ENCODE measurements at places on chromosomes 5 and 9.

DNA sequence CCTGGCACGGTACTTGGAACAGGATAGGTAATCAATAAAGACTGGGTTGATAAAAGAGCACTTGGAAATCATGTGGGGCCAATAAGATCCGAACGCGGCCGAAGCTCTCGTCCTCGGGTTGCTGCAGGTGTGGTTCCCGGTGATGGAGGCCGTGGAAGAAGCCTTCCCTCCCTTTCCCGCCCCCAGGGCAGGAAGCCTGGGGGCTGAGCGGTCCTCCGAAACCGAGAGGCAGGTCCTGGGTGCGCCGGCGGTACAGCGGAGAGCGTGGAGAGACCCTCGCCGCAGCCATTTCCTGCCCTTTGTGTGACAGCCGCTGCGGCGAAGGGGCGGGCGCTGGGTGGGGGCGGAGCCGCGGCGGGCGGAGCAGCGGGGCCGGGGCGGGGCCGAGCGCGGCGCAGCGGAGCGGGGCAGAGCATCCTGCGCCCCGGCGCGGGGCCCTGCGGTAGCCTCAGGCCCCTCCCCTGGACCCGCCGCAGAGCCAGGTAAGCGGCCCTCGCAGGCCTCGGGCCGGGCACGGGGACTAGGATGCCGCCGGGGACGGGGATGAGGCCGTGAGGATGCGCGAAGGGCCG lies at the start of gene CYFIP2:
TSS of gene CYFIP2 (plus strand) at position 410 of the 572 bp plus-strand sequence. CDS start 19,239 bp downstream, outside the sequence.
- DNase-seq: peak; percentile 79

DNA sequence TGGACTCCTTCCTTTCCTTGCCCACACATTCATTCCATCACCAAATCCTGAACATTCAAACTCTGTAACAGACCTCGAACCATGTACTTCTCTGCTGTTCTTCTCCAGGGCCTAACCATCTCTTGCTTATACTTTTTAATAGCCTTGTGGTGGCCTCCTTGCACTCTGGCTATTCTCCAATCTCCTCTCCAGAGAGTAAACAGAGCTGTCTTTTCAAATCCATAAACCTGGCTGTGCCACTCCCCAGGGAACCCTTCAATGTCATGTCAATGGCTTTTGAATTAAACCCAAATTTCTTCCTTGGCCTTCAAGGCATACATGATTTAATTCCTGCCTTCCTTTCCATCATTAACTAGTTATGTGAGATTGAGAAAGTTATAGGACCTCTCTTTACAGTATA lies 277.6 kb upstream of the EFNA5 start:
- no peak for DNase-seq

- no peak for DNase-seq
Observed at GRCh38 chr5:93421468-93421867, 159.6 kb downstream of the NR2F1-AS1 start.

GRCh38 chr5:17918373-17919104 lies 284.3 kb downstream of the TAF11L14 start:
- DNase-seq: no peak

- no peak for DNase-seq
Observed at GRCh38 chr5:159053216-159053615, 46.5 kb downstream of the EBF1 start.

DNA sequence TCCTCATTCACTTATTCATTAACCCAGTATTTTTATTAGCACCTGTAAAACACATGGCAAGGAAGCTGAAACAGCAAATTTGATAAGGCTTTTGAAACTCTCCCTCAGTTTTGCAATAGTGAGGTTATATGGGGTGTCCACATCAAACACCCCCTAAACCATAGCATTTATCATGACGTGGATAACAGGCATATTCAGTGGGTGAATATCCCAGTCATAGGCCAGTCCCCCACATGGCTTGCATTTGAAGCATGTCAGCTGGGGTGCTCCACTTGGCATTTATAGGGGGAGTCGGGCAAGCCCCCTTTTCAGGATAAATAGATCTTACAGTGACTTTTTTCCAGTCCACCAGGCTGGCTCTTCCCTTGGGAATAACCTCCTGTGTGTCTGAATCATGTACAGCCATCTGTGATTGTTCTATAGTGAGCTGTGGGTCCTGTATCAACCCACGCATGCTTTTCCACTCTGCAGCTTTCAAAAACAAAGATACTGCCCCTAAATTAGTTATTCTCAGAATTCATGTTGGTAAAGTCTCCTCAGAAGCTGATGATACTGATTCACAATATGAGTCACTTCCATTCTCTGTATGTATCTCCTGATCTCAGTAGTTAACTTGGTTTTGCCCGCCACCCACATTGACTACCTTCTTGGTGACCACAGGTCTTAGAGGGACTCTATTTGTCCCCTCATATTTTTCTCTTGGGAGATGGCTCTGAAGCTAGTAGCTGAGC lies 84.4 kb upstream of the SPIN1 start:
- DNase-seq: no peak

- DNase-seq: peak; percentile 94
Observed at GRCh38 chr9:70480405-70480980, 66.0 kb upstream of the KLF9 start.

GRCh38 chr9:128201441-128202369 lies 1.5 kb upstream of the DNM1 start:
- DNase-seq: no peak

DNA sequence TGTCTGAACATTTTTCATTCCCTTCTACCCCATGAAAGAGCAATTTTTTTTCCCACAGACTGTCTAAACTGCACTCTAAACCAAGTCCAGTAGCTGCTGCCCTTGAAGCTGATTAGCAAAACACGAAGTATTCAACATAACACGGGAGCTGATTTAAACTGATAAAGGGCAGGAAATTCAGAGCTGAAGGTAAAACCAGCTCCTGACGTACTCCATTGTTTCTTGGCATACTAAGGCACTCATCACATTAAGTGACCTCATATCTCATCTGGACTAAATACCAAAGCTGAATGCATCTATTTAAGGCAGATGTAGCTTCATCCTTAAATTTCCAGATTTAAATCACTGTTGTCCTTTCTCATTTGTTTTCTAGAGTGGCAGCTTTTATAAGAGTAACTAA lies 12.0 kb downstream of the GDF9 start:
- no peak for DNase-seq

- DNase-seq: no peak
Observed at GRCh38 chr9:74765481-74765971, 122.2 kb downstream of the TRPM6 start.

- DNase-seq: no peak
Observed at GRCh38 chr5:152942633-152943336, 537.7 kb upstream of the NMUR2 start.

- no peak for DNase-seq
Observed at GRCh38 chr5:31007672-31008071, 185.8 kb upstream of the CDH6 start.

DNA sequence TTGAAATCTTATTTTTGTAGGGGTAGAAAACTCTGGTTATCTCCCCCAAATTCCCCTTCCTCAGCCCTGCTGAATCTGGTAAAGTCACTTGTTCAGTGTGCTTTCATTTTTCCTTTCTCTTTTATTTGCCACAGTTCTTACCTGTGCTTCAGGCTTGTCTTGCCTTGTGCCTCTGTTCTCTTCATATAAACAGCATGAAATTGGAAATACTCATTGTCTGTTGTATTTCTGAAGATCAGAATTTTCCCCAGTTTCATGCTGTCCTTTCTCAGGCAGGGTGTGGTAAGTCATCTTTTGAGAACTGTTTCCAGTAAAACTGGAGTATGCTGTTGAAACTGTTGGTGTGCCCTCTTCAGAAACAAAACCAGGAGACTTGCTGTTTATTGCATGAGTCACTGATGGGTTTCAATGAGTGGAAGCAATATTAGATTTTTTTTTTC lies 7.0 kb downstream of the PAM start:
- no peak for DNase-seq

DNA sequence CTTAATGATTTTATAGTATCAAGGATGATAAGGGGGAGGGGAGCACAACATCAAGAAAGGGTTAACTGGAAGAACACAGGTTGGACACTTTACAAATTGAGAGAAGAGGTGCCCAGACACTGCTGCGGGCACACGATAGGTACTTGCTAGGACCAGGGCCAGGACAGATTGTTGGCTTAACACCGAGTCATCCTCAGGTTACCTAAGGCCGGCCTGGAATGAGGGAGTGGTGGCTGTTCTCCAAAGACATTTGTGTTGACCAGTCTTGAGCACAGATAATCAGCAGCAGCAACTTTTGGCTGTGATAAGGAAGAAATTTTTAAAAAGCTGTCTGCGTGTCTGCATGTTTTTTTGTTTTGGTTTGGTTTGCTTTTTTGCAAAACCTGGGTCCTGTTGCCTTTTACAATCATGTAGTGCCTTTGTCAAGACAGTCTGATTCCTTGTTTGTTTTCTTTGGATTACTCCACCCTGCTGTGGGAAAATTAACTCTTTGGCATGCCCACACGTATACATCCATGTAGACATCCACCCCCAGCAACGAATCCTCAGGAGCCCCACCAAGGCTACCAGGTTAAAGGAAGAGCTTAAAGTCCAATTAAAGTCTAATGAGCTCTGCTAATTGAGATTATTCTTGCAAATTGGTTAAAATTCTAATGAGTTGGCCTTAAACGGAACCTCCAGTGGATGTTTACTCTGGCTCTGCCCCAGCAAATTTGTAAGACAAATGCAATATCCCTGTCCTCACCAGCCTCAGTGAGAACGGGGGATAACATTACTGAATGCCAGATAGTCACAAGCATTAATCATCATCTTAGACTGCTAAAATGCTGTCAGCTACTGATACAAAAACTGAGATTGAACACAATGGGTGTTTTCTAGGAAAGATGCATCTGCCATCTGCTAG lies 382.3 kb downstream of the ACTL7B start:
- DNase-seq: no peak

DNA sequence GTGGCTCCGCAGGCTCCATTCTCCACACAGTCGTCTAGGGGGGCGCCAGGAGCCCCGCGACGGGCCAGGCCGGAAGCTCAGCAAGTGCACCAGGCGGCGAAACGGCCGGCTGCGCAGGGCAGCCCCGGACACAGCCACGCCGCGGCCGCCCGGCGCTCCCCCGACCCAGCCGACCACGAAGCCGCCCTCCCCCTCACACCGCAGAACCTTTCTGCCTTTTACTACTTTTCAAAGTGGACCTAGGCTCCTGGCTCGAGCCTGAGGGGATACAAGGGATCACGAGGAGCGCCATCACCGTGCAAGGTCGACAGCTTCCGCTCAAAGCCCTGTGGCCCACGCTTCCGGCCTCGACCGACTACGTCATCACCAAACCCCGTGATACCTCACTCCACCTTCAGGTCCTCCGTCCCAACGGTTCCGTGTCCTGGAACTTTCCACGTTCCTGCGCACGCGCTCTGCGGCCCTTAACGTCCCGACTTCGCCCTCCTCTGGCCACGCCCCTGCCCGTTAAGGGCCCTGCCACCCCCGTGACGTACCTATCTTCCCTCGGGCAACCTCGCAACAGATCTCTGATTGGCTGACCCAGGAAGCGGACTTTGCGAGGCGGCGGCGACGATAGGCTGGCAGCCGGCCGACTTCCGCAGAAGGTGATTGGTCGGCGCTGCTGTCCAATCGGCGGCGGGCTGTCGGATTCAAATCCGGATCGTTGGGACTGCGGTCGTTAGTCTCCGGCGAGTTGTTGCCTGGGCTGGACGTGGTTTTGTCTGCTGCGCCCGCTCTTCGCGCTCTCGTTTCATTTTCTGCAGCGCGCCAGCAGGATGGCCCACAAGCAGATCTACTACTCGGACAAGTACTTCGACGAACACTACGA lies at the start of gene CKS2:
TSS of gene CKS2 (plus strand) at position 721 of the 871 bp plus-strand sequence. CDS start at position 819, 98 bp downstream.
- DNase-seq: peak; percentile 100

DNA sequence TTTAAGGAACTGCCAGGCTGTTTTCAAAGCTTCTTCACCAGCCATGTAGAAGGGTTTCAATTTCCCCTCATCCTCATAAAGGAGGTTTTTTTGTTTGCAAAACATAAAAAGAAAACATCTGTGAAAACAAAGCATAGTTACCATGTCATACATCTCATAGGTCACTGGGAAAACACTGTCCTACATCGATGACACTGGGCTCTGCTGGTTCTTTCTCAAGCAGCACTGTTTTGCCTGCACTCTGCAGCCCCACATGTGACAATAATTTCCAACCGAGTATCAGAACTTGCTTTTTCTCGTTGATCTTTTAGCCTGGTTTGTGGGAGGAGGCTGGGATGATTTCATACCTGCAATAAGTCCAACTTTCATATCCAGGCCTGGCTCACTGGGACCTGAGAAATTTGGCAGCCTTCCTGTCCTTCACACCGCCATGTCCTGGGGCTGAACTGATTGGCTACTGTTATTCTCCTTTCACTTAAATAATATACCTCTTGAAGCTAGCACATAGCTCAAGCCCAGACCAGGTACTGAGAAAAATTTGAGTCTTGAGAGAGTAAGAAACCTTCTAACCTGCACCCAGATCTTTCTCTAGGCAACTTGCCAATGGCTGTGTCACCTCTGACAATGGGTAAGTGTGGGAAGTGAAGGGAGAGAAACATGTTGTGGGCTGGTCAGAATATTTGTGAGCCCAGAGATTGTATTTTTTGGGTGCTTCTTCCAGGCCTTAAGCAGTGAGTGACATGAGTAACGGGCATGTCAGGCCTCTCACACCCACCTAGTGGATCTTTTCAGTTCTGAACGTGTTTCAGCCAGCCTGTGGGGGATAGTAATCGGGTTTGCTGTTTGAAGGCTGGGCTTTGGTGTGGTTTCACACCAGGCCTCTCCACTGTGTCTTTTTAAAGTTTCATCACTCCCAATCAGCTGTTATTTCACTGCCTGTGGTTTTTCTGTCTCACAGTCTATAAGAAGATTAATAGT lies 502.8 kb downstream of the NTRK2 start:
- DNase-seq: no peak

DNA sequence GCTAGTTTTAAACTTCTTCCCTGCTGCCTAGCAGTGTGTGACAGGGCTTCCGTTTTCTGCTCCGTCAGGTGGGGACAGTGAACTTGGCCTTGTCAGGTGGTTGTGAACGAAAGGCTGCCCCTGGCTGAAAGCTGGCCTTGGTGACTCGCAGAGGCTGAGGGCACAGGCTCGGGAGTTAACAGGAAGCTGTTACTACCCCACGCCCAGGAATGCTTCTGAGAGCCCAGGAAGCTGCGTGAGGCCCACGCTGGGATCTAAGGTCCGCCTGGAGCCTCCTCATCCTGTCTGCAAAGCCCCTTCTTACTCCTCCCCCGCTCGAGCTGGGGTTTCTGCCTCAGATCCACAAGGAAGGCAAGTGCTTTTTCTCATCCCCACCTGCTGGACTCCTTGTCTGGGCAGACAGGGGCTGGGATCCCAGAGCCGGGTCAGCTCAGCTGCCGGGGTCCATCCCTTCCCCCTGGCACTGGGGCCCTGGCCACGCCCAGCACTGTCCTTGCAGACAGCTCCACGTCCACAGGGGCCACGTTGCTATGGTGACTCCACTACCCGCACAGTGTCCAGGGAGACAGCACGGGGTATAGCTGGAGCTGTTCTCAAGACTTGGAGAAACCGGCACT lies 124.7 kb upstream of the TBC1D2 start:
- DNase-seq: no peak

GRCh38 chr9:117458066-117458465 lies 43.2 kb upstream of the ASTN2 start:
- DNase-seq: no peak
